SK-N-MC (cell line): ENCODE measurements at places on chromosomes 4 and X.
A peak's percentile ranks its signal among the peaks of the same experiment; 100 is the strongest.

DNA sequence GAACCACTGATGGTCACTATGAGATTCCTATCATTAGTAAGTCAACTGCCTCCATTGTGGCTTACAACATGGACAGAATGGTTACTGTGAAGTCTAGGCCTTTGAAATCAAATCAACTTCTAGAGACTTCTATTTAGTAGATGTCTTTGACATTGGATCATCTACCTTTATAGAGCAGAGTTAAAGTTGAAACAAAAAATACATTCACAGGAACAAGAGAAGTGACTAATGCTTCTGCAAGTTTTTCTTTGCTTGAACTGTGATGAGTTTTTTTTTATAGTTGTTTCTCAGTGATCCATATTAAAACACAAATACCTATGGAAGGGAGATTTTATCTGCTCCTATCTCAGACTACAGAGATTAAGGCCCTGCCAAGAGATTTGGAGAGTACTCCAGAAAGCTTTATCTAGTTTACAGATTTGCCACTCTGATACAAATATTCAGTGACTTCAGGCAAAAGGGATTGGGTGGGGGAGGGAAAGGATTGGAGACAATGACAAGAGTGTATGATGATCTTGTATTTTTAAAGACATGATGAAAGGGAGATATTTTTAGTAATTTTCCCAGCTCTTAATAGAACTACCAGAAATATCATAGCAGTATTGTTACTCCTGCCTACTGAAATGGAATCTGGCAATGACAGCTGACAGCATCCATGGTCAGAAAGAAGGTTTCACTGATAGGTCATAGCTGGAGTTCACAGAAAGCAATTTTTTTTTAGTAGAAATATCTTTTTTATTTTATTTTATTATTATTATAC, 16.0 kb upstream of the EPGN start:
- no peak for DNase-seq

DNA sequence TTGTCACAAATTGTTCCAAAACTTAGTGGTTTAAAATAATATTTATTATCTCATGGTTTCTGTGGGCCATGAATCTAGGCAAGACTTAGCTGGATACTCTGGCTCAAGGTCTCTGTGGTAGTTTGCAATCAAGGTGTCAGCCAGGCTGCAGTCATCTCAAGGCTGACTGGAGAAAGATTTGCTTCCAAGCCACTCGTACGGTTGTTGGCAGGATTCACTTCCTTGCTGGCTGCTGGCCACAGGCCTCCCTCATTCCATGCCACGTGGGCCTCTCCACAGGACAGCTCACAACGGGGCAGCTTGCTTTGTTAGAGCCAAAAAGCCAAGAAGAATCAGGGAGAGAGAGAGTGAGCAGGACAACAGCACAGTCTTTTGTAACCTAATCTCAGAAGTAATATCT, 101.4 kb downstream of the WWC2 start:
- DNase-seq: no peak

DNA sequence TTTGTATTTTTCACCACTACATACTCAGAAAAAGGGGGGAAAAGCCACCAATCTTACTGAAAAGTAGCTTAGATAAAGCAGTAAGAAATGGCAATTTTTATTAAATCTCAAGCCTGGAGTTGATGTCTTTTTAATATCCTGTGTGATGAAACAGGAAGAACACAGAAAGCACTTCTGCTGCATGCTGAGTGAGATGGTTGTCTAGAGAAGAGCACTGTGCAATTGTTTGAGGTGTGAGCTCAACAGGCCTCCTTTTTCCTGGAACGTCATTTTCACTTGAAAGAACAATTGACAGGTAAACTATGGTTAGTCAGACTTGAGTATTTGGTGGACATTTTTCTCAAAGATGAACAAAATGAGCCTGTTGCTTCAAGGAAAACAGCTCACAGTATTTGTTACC, 73.9 kb downstream of the RTL5 start:
- no peak for DNase-seq

DNA sequence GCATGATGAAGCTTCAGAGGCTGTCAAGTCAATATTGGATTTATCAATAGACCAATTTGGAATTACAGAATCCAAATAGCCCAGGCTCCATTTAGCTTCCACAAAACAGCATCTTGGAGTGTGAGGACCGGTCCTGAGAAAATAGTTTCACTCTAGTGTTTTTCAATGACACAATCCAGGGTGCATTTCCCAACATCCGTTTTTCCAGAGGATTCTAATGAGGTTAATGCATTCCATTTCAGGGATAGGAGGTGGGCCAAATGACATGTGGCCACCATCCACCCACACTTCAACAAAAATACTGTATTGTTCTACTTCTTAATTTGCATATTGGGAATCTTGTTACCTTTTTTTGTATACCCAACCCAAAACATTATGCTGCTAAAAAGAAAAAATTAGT, 229.8 kb upstream of the LDB2 start:
- no peak for DNase-seq

- no peak for DNase-seq
Observed at GRCh38 chr4:72377491-72378194, 191.4 kb downstream of the ADAMTS3 start.

- DNase-seq: no peak
Observed at GRCh38 chr4:188341428-188341827, 202.2 kb downstream of the TRIML1 start.

DNA sequence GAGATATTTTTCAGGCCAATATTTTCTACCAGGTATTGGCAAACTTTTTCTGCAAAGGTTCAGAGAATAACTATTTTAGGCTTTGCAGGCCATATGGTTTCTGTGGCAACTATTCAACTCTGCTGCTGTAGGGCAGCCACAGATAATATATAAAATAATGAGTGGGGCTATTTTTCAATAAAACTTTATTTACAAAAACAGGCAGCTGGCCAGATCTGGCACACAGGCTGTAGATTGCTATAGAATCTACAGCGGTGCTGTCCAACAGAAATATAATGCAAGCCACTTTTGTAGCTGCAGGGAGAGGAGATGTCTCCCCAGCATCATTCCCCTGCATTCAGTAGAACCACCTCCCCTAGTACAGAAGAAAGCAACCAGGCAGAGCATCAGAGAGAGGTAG, 97.6 kb upstream of the BCOR start:
- no peak for DNase-seq

DNA sequence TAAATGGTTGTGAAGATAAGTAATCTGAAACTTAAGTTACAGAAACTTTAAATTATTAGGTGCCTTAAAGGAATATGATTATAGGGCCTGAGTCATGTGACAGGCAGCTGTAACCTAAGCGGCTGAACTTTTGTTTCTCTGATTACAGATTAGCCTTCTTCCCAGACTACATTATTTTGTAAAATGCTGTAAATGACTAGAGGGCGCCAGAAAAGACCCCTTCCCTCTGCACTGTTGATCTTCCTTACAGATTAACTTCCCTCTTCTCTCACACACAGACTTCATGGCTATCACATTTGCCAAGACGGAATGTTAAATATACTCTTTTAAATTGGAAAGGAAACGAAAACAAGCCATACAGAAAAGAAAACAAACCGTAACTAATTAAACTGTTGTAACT, 96.6 kb downstream of the EVC2 start:
- no peak for DNase-seq

GRCh38 chrX:39811376-39811775, 286.4 kb downstream of the BCOR start:
- no peak for DNase-seq

- DNase-seq: no peak
Observed at GRCh38 chrX:15566244-15566643, 34.5 kb downstream of the ACE2 start.

DNA sequence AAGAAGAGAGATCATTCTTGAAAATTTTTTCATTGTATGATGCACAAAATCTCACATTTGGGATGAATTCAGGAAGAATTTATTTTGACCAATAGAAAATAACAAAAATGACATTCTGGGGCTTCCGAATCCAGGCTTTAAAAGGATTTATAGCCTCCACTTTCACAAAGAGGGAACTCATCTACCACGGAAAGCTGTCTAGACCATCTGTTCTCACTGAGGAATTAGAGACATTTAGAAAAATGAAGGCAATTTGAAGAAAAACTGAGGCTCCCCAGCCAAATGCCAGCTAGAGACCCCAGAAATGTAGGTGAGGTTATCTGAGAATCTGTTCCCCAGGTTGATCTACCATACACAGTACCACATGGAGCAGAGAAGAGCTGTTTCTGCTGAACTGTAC, 464.3 kb downstream of the TMA16 start:
- no peak for DNase-seq

GRCh38 chr4:7672601-7673000, 237.9 kb upstream of the PSAPL1 start:
- no peak for DNase-seq

DNA sequence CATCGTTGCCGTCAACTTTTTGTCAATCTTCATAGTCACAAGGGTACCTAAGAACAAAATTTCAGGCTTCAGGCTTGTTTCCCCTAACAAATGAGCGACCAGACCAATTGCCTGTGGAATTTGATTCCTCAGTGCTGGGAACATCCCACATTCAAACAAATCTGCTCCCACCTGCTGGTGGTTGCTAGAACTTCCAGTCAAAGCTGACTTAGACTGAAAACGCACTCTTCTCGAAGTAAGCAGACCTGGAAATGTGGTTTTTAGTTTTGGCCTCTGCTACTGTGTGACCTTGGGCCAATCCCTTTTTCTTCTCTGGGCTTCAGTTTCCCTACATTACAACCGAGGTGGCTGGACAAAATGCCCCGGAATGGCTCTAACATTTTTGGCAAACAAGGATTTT, 1.8 kb upstream of the GABRQ start:
- DNase-seq: peak; percentile 45

DNA sequence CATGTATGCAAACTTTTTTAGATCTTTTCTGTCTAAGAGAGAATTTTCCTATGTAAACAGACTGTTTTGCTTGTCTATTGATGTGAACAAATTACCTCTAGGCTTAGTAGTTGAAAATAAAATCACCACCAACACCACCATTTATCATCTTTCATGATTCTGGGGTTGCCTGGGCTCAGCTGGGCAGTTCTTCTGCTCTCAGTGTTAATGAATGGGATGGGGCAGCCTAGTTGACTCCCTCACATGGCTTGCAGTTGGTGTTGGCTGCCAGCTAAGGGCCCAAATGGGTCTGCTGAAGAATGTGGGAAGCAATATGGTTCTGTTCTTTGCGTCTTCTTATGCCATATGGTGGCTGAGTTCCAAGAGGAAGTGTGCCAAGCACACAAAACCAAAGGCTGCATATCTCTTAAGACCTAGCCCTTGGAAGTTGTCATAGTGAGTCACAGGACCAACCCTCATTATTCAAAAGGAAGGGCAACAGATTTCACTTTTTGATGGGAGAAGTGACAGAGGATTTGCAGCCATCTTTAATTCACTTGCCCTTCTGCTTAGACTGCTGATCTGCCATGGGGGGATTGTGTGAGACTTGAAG, 17.9 kb downstream of the REELD1 start:
- no peak for DNase-seq

- DNase-seq: no peak
Observed at GRCh38 chr4:84263415-84263814, 235.7 kb downstream of the NKX6-1 start.

GRCh38 chr4:8224975-8225625, 26.0 kb downstream of the SH3TC1 start:
- no peak for DNase-seq

- no peak for DNase-seq
Observed at GRCh38 chr4:144449611-144450010, 196.3 kb upstream of the HHIP start.

GRCh38 chr4:40827758-40828157, 78.0 kb downstream of the NSUN7 start:
- DNase-seq: no peak

GRCh38 chrX:43745938-43746721, 90.0 kb downstream of the MAOA start:
- DNase-seq: no peak

DNA sequence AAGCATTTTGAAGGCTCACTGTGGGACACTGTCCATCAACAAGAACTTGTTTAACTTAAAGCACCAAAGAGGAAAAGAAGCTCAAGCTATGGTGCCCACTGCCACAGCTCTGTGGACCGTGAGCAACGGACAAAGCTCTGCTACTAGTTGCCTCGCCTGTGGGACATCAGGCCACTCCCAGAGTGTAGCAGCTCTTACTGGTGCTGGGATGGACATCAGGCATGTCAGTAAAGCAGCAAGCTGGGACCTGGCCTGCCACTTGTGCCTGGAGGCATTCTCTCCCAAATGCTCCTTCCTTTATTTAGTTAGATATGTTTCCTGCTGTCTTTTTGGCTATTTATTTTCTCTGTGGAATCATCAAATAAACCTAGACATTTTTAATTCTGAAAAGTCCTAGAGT, 46.7 kb downstream of the TMEM154 start:
- DNase-seq: no peak

DNA sequence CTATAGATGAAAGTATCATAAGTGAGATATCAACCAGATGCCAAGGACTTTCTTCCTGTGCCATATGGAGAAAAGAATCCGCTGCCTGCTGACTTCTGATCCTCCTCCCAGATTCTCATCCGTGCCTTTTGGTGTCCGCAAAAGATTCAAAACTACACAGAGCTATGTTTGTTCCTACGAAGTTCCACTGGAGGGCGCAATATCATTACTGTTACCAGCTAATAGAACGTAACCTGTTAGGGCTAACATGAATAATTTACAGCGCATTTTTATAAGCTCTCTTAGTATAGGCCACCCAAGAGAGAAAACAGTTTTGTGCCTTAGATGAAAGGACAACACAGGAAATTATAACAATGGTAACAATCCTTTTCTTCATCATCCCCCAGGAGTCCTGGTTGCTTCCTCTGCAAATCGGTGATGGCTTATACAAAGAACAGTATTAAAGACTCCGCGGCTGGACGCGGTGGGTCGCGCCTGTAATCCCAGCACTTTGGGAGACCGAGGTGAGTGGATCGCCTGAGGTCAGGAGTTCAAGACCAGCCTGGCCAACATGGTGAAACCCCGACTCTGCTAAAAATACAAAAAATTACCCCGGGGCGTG, 22.8 kb upstream of the CENPVL3 start:
- DNase-seq: peak; percentile 79

GRCh38 chr4:163462556-163462955, 11.0 kb downstream of the TKTL2 start:
- DNase-seq: no peak

- no peak for DNase-seq
Observed at GRCh38 chrX:38664285-38664684, 102.9 kb downstream of the TSPAN7 start.

DNA sequence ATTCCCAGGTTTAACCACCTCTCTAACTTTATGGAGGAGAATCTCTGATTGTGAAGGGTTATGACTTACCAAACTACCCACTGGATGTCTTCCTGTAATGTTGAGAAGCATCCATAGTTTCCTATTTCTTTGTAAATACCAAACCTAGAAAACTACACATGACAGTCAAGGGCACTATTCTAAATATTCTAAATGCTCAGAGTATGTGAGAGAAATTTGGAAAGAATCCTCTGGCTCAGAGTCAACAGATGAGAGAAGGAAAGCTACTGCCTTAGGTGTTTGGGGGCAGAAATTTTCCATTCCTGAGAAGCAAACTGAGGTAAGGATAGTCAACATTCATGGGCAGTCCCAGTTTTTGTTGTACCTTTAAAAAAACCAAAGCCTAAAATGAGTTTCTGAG, 155.8 kb downstream of the KCNIP4 start:
- DNase-seq: no peak
